ENCODE measurements at places on chromosomes 5 and 9.

DNA sequence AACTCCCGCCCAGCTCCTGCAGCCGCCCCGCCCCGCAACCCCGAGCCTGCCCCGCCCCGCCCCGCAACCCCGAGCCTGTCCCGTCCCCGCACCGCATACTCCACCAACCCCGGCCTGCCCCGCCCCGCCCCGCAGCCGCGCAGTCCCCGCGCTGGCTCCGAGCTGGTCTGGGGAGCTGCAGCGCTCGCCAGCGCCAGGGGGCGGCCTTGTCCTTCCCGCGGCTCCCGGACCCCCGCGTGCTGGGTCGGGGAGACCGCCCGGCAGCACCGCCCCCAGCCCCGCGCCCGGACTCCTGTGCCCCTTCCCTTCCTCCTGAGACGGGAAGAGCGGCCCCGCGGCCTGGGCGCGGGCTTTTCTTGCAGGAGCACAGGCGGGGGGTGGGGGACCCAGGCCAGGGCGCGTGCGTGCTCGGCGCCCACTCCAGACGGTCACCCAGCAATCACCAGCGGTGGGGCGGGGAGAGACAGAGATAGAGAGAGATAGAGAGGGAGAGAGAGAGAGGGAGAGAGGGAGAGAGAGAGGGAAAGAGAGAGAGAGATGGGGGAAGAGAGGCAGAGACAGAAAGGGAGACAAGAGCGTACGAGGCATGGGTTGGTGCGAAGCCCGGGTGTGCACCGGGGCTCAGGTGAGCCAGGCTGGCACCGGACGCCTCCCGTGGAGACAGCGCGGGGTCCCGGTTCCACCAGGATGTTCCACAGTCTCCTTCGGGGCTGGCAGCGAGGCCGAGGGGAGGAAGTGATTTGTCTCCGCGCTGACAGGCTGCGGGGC, 14.7 kb upstream of the TMEM250 start:
- peak; percentile 30 for DNase-seq

DNA sequence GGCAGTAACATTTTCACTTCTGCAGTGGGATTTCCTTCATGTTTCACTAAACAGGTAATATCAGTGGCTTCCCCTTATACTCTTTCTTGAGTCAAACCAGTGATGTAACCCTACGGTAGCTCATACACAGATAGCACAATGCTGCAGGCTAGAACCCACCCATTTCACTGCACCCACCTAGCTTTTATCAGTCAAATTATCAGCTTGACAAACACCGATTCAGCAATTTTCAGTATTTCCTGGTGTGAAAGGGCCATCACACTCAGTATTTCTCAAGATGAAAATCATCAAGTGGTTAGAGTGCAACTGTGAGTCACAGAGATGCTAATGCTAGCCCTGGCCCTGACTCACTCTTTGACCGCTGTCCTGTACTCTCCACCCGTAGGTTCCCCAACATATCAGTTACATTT, 242.3 kb upstream of the PTGER4 start:
- DNase-seq: peak; percentile 86

DNA sequence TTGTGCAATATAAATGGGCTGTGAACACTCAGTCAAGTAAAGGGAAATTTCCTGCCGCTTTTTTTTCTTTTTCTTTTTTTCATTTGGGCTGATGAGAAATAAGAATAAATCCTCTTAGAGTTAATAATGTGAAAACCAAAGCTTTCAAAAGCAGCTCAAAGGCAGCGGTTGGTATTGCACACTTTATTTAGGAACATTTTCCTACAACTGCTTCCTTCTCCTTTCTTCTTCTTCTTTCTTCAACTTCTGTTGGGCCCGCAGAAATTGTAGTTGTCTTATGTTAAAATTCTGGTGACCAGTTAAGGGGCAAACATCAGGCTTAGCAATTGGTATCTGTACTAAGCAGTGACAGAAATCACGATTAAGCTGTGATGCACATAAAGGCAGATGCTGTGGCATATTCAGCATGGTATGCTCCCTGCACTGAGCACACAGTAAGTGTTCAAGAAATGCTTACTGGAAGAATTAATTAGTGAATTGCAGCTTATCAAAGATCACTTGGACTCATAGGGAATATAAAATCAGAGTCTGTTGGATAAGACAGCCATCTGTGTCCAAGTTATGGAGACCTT, 85.4 kb downstream of the ANKRD55 start:
- DNase-seq: no peak

GRCh38 chr5:172506921-172507320, 52.6 kb upstream of the SH3PXD2B start:
- DNase-seq: no peak

DNA sequence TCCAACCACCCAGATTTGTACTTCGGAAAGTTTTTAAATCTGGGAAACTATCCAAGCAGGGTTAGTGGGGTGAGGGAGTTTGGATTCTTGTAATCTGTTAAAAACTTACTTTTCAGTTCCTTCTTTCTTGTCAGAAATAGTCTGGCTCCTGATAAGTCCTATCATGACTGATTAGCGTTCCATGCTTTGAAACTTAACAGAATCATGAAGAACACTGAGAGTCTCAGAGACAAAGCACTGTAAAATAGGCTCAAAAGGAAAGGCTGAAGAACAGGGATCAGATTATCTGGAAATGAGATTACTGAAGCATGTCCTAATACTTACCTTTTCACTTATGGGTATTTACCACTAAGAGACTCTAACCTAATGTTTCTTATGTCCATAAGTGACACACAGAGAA, 242.5 kb downstream of the ARRDC3 start:
- no peak for DNase-seq

DNA sequence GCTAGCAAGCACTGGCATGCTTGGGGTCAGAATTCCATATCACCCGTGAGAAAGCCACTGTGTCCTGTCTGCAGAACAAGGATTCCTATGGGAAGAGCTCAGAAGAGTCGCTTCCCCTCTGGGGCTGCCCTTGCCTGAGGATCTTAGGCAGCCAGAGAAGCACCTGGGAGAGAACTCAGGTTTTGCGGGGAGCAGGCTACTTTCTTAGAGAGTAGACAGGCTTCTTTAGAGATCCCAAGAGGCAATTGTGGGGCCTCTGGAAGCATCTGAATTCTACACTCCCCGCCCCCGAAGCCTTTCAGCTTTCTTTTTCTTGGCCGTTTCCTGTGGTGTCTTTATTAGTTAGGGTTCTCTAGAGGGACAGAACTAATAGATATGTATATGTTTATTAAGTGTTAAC, 40.9 kb downstream of the PHF2 start:
- DNase-seq: no peak

DNA sequence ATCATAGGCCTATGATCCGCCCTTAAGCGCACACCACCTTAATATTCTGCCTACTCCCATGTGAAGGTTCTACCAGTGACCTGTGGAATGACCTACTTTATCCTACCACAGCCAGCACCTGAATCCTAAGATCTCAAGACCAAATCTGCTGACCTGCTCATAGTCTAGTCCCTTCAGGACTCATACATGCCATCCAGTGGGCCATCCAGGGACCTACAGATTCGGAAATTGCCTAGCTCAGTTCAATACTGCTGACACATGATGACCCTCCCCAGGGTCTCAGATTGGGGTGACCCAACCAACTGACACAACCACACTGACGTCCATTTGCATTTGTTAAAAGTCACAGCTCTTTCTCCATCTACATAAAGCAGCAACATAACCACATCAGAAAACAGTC, 443.8 kb upstream of the ST8SIA4 start:
- no peak for DNase-seq

DNA sequence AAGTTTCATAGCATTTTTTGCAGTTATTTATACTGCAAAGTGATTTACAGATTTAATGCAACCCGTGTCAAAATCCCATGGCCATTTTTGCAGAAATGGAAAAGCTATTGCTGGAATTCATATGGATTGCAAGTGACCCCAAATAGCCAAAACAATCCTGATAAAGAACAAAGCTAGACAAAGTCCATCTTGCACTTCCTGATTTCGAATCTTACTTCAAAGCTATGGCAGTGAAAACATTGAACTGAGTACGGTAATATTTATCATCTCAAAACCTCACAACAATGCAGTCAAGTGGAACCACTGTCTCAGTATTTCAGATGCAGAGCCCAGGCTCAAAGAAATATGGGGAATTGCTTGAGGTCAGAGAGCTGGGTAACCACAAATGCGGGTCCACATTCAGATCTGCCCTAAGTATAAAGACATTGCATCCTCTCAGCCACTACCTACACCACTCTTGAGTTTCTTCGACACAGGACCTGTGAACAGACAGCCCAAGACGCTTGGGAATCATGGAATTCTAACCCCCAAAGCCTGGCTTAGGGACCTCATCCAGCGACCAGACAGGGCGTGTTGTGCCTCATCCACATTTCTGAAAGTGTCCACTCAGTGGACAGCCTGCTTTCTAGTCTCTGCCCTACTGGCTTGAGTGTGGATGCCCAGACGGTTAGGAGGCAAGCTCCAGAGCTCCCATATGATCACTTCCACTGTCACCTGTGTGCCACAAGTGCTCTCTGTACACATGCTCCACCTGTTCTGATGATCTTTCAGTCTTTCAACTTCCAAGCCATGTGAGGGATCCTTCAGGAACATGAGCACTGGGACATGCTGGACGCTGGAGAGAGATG, 39.3 kb upstream of the KCNIP1 start:
- DNase-seq: no peak

- DNase-seq: no peak
These were observed 43.5 kb upstream of the PJA2 start for GRCh38 chr5:109453251-109453650.

GRCh38 chr5:107505763-107506534, 164.8 kb downstream of the EFNA5 start:
- DNase-seq: no peak

GRCh38 chr9:11319538-11319937, 706.7 kb upstream of the PTPRD start:
- DNase-seq: peak; percentile 1
